ENCODE measurements at places on chromosomes 12 and 14. TPM values are rescaled to one million over a fixed set of nuclear protein-coding genes. Genes with fewer than 3 reads are reported as not detected.

GRCh38 chr14:31208546-31209424 is 1.2 kb upstream of the HECTD1 start:
- no peak for DNase-seq

- DNase-seq, result no peak
Observed at GRCh38 chr12:532908-533565, 73.3 kb downstream of the B4GALNT3 start.

DNA sequence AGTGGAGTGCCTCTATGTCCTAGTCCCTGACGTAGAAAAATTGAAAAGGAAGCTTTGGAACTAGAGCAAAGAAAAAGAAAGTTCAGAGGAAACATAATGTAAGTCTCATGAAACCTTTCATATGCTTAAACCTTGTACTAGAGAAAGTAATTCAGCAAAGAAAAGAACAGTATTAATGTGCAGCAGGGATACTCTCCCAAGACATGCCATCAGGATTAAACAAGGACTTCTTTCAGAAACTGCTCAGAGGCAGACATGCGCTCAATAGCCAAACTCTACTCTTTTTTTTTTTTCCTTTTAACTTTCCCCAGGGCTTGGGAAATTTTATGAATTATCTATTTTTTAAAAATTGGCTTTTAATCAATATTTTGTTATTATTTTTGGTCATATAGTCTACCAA is 7.1 kb upstream of the ASB8 start:
- no peak for DNase-seq

- no peak for DNase-seq
Observed at GRCh38 chr12:13724136-13724535, 257.3 kb downstream of the GRIN2B start.

GRCh38 chr12:28693565-28694219 is 455.4 kb upstream of the FAR2 start:
- DNase-seq, result no peak

GRCh38 chr14:82897469-82898308 is 1364.0 kb upstream of the SEL1L start:
- no peak for DNase-seq

DNA sequence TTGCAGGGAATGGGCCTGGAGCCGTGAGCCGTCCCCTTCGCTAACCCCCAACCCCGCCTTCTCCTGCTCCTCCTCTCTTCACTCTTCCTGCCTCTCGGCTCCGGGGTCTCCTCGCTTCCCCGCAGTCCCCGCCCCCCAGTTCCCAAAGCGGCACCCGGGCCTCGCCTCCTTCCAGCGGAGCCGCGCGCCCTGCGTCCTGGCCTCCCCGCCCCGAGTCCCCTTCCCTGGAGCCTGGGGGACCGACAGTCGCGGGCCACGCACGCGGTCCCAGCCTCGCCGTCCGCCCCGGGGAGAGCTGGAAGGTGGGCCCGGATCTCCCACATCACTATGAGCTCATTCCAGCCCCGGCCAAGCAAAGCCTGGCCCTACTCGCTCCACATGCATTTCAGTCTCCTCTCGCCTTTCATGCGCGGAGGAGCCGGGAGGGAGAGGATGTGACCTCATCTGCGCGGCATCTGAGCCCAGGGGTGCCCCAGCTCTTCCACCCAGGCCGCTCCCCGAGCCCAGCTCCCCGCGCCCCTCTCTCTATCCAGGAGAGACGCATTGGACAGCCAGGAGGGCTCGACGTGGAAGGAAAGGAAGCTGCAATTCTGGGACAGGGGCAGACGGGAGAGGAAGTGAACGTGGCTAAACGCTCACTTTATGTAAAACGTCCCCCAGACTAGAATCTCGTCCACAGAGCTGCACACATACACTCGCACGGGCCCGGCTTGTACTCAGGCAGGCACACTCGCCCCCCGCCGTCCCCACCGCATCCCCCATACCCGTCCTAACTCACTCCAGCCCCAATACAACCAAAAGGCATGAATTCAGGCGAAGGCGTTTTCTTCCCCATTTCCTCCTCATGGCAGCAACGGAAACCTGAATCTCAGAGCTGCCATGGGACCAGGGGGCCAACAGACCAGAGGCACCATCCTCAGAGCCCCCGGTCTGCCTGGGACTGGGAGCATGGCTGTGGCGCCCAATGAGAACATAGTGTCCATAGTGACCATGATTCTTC is 108.7 kb upstream of the CCND2 start:
- no peak for DNase-seq

- DNase-seq, result peak; percentile 88
Observed at GRCh38 chr12:76621582-76622024, 62.0 kb upstream of the OSBPL8 start.

Gene LLPH
- total RNA-seq, result 4.2 TPM

Gene SMAGP
- total RNA-seq, result 4.8 TPM

Gene KITLG
- 27.5 TPM for total RNA-seq

Gene ACVRL1
- total RNA-seq, result 318 TPM

Gene MYL2
- total RNA-seq, result not detected

Gene PPP1R36
- 0.59 TPM for total RNA-seq

Gene SIX6
- not detected for total RNA-seq
